Coronary artery (tissue), 2 donors: ENCODE measurements at places on chromosomes 11 and 22.

GRCh38 chr11:72840780-72841179 is 26.6 kb downstream of the ATG16L2 start:
- DNase-seq = no peak

- no peak for DNase-seq
Measured at GRCh38 chr11:20355221-20356219, 8.0 kb upstream of the HTATIP2 start.

- DNase-seq = peak; percentile 65
Measured at GRCh38 chr11:12276356-12276755, 101.0 kb upstream of the PARVA start.

DNA sequence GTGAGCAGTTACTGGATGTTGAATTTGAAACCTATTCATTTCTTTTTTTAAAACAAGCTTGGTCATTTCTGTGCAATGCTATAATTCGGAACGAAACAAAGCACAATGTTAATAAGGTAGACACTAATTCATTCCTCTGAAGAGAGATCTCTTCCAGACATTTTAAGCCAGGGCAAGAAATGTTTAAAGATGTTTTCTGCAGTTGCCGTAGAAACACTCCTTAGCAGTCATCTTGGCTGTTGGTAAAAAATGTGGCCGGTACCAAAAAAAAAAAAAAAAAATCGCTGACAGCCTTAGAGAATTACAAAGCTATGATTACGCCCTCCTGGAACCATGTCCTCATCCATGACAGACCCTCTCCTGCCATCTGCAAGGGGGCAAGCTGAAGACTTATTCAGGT is 66.4 kb upstream of the TTC12 start:
- no peak for DNase-seq

DNA sequence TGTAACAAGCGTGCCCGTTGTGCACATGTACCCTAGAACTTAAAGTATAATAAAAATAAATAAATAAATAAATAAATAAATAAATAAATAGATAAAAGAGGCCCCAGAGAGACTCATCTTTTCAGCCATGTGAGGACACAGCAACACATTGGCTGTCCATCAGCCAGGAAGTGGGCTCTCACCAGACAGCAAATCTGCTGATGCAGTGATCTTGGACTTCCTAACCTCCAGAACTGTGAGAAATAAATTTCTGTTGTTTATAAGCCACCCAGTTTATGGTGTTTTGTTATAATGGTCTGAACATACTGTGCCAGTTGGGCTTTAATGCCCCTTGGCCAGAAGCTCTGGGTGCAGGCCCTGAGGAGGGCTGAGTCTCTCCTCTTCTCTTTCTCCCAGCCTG is 42.2 kb upstream of the CD44 start:
- no peak for DNase-seq

DNA sequence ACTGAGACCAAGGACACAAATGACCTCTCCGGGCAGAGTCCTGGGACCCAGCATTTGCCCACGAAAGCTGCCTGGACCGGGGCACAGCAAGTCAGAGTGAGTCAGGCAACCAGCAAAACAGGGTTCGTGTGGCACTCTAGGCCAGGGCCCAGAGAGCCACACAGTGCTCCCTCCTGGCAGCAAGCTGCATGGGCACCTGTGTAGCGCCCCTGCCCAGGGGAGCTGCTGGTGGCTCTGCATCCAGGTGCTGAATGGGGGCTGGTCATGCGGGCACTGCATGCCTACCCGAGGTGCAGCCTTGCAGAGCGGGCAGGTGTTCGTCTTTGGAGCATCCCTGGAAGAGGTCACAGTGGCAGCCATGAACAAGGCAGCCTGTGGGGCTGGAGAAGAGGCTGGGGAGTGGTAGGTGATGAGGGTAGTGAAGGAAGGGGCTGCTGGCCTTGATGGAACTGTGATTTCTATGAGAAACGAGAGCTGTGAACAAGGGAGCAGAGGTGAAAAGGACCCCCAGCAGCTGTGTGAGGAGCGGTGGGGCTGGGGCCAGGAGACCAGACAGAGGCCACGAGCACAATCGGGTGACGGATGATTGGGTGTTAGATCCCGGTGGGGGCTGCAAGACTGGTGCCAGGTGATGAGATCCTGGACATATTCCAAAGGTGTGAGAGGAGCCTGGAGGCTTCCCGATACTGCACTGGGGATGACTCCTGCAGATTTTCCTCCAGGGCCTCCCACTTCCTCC is 63.3 kb downstream of the DGCR2 start:
- no peak for DNase-seq

- no peak for DNase-seq
Measured at GRCh38 chr11:95570845-95571244, 218.7 kb downstream of the FAM76B start.

GRCh38 chr11:77085652-77086051 is 17.0 kb upstream of the OMP start:
- DNase-seq = no peak

GRCh38 chr22:36184433-36185025 is 17.1 kb downstream of the APOL4 start:
- DNase-seq = no peak

DNA sequence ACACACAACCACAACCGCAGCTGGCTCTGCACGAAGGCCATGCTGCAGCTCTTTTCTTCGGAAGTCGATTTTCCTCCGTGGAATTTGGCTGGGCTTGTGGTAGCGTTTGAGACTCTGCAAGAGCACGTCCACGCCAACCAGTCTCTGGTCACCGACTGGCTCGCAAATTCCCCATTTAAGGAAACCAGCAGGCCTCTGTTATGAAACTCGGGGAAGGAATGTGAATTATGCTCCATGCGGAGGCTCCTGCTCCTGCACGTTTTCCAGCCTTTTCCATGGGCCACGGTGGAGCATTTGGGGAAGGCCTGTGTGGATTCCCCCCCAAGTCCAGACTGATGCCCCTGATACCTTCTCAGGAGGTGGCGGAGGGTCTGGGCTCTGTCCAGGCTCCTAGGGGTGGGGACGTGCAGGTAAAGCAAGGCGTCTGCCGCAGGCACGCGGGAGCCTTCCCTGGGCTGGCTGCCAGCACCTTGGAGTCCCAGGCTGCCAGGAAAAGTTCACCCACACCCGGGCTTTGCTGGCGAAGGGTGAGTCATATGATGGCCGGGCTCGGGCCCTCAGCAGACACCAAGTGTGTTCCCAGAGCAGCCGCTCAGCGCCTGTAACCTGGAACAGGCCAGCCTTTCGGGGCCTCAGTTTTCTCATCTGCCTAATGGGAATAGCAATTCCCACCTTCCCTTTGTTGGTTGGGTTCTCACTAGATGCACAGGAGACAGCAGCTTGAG is 41.9 kb downstream of the LRP5 start:
- peak; percentile 96 for DNase-seq

GRCh38 chr11:102451041-102451680 is 1.4 kb downstream of the TMEM123 start:
- DNase-seq = no peak

- no peak for DNase-seq
Measured at GRCh38 chr11:33063326-33063881, 24.0 kb downstream of the TCP11L1 start.

- DNase-seq = no peak
Measured at GRCh38 chr11:102139081-102139498, 28.8 kb downstream of the YAP1 start.

DNA sequence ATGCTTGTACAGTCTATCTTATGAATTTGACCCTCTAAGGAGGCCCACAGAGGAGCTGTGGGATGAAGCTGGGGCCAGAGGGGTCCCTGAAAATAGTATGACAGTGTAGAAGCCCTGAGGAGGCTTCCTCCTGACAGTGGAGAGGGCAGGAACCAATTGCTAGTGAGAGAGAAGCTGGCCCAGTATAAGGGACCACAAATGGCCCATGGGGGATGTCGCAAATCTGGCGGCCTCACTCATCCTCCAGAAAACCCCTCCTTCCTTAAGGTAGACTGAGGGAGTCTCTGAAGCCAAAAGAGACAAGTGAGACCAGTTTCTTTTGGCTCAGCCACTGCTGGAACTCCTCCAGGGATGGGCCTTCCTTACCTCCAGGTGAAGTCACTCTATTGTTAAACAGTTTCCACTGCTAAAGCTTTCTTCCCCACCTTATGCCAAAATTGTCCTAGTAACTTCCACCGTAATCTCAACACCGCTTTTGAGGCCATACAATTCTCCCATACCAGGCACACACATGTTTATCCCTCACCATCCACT is 17.8 kb upstream of the CASTOR1 start:
- DNase-seq = no peak

GRCh38 chr11:119627286-119627685 is 101.7 kb downstream of the NECTIN1 start:
- no peak for DNase-seq
